ENCODE measurements at places on chromosomes 13 and 19. TPM values are rescaled to one million over a fixed set of nuclear protein-coding genes. Genes with fewer than 3 reads are reported as not detected.

DNA sequence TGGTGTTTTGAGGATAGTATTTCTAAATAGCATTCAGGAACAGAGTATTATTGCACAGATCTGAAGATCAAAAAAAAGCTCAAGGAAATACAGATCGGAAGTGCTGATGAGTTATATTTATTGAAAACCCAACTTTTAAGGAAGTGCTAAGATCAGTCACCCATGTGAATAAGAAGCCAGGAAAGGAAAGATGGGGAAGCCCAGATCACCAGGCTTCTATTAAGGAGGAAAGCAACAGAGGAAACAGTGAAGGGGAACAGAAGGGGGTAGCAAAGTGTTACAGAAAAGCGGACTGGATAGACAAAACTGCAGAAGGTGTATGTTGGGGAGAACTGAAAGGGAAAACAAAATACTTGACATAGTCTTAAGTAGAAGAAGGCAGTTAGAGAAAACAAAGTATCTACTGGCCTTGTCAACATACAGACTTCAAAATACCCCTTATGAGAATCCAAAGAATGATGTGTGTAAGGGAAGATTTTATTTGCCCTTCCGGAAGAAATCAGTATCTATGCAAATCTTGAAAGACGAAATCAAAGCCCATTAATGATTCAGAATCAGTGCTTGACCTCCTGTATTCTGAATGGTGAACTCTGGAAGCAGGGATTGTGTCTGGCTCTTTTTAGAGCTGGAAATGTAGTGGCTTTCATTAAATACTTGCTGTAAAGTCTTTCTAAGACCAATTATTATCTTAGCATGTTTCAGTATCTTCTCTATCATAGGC, 12.1 kb downstream of the UFM1 start:
- H3K27me3 ChIP-seq: no peaks in the 10 kb centered on the region
- H3K36me3 ChIP-seq: no peaks in the 10 kb centered on the region
- no peaks in the 10 kb centered on the region for H3K4me1 ChIP-seq
- H3K27ac ChIP-seq: no peak overlapping the region
- no peak overlapping the region for H3K4me3 ChIP-seq
- DNase-seq: no peak

Gene ZNF66
- 4.7 TPM for total RNA-seq

Gene FGF9
- 1.6 TPM for total RNA-seq

DNA sequence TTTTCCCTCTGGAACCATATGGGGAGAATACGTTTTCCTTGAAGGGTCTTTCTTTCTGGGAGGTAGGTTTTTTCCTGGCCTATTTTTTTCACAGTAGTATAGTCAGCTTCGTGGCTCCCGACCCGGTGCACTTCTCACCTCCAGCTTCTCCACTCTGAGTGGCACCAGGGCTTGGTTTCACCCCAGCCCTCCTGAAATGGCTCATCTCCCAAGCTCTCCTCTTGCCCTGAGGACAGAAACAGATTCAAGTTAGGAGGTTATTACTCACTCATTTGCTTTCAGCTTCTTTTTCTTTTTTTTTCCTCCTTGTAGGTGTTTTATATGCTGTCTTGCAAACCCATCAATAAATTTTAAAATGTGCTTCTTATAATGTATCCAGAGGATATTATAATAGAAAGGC, 199.3 kb downstream of the RFC3 start:
- peaks cover 5% of the 10 kb centered on the region for H3K4me1 ChIP-seq
- DNase-seq: no peak
- H3K27me3 ChIP-seq: no peaks in the 10 kb centered on the region

Gene SIAH3
- total RNA-seq: 0.26 TPM

All from adrenal gland (tissue), 19 donors.